ENCODE measurements at places on chromosomes 6 and 20. TPM values are rescaled to one million over a fixed set of nuclear protein-coding genes. Genes with fewer than 3 reads are reported as not detected.

- DNase-seq: no peak
Observed at GRCh38 chr6:144289006-144289405, 3.9 kb downstream of the UTRN start.

- DNase-seq: no peak
Observed at GRCh38 chr20:33337119-33337518, 54.1 kb downstream of the BPIFB1 start.

DNA sequence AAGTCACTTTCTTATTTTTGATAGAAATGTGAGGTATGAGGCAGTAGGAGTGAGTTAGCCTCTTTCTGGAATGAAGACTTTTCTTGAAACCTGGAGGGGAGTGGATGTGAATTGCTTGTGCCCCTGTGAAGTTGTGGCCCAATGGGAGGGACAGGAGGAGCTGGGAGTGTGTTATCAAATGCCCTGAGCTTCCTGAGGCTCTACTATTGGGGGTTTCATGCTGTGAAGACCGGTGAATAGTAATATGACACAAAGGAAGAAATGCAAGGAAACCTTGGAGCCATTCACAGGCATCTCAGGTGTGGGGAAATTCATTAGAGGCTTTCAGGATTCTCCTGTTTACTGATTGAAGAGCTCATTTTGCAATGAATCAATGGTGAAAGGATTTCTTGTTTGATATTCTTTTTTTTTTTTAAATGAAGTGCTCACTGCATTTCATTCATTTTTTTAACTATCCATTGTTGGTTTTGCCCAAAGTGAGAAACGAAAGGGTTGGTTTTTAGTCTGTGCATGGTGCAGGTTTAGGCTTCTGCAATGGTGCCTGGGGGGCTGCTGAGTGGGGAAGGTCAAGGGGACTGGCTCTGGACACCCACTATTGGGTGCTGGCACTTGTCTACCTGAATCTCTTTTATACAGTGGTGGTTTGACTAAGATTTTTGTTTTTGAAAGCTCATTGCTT, 8.2 kb downstream of the RNF144B start:
- no peak for DNase-seq

DNA sequence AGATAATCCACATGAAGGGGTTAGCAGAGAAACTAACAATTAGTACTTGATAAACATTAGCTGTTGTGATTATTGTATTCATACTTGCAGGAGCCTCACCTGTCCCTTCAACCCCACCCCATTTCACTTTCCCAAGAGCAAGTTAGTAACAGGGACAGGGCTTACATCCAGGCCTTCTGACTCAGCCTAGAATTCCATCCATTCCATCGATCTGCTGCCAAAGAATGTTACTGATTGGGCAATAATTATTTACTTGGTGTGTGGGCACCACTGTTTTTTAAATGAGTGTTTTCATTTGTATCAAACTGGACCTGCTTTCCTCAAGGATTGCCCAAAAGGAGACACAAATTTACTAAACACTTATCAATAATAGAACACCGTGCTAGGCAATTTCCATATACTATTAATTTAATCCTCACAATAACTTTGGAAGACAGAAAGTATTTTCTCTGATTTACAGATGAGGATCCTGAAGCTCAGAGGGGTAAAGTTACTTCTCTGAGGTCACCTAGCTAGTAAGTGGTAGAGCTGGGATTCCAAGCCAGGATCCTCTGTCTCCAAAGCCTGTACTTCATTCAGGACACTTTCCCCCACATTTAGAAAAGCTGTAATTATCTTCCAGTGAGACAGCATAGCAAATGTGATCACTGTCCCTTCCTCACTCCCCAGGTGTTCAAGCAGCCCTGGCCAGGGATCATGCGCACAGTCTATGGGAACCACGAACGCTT, 32.8 kb downstream of the GSS start:
- DNase-seq: no peak

GRCh38 chr6:109498052-109498451, 15.0 kb upstream of the ZBTB24 start:
- DNase-seq: no peak

The BNIP5 gene
- 0.04 TPM for total RNA-seq

The NKX2-2 gene
- total RNA-seq: 0.04 TPM

The TRIM40 gene
- not detected for total RNA-seq

The RBM38 gene
- 31.7 TPM for total RNA-seq

The DAAM2 gene
- total RNA-seq: 25.8 TPM

The ACOT13 gene
- 21.0 TPM for total RNA-seq

The ARMC12 gene
- 0.62 TPM for total RNA-seq

The GGTLC1 gene
- not detected for total RNA-seq
